ENCODE measurements at places on chromosomes 11 and 22.

GRCh38 chr11:123430721-123431497, 840 bp downstream of the GRAMD1B start:
- no peak for DNase-seq

GRCh38 chr11:57248780-57249383, 11.8 kb upstream of the APLNR start:
- peak; percentile 67 for DNase-seq

GRCh38 chr11:71527576-71528210, 626 bp downstream of the KRTAP5-7 start:
- DNase-seq, result no peak

DNA sequence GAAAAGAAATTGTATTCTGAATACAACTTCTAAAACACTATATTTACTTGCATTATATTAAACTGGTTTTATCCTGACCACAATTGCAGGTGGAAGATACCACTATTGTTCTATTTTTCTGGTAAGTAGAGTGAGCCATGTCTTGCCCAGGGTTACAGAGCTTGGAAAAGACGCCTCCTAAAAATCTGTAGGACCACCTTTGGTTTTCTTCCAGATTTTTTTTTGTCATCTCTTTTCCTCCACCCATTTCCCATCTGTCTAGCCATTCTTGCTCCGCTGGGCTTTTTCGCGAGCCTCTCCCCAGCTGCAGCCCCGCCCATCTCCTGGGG, 294 bp upstream of the MTMR3 start:
- no peak for DNase-seq

DNA sequence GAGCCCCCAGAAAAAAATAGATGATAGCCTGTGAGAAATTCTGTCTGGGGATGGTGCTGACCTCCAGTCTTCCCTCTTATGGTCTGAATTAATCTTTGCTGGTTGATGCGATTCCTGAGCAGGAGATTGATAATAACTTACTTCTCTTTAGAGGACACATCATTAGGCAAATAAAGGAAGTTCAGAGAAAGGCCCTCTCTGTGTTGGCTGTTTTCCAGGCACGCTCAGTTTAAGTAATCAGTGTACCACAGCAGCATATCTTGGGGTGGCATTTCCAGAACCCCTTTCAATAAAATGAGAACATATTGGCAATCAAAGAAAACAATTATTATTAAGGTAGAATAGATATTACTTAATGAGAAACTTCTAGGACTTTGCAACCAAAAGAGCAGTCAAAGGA, 1129.3 kb upstream of the RAG2 start:
- DNase-seq, result no peak

- no peak for DNase-seq
Measured at GRCh38 chr11:38900211-38900610, 2302.2 kb upstream of the RAG2 start.

GRCh38 chr11:64094463-64095260, 58.9 kb downstream of the FLRT1 start:
- DNase-seq, result peak; percentile 35

DNA sequence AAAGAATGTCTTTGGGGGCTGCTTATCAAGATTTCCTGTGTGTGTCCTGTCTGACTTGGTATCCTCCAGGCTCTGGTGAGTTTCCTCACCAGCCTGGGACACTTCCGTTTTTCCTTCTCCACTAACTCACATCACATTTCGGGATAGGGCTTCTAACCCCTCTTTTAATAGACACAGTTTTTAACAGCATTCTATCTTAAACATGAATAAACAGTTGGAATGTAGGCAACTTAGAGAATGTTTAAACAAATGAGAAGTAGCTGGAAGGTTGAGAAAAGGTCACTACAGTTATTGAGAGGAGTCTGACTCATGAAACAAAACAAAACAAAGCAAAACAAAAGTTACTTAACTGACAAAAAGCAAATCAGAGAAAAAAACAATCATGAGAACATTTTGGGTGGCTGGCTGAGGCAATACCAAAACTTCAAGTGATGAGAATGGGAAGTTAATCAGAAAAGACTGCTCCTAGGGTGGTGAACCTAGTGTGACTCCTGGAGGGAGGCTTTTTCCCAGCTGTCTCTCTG, 64.7 kb upstream of the CTSC start:
- DNase-seq, result peak; percentile 80

GRCh38 chr22:49961005-49961600, 531 bp downstream of the PIM3 start:
- DNase-seq, result peak; percentile 66

- no peak for DNase-seq
Measured at GRCh38 chr11:10317776-10318526, 13.1 kb downstream of the ADM start.

DNA sequence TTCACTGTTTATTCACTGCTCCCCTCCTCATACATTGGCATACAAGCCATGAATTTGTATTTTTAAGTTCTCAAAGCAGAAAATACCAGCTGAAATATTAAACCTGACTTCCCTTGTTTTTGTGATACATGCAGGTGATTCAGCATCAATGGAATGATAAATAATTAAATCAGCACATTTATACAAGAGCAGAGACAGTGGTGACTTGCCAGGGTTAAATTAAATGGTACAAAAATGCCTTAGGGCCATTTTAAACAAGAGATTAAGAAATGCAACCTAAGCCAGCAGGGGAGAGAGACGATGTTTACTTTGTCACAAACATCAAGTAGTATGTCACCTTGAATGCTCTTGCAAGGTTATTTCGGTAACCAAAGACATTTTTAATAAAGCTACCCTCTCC, 95.9 kb upstream of the DDI1 start:
- DNase-seq, result no peak

DNA sequence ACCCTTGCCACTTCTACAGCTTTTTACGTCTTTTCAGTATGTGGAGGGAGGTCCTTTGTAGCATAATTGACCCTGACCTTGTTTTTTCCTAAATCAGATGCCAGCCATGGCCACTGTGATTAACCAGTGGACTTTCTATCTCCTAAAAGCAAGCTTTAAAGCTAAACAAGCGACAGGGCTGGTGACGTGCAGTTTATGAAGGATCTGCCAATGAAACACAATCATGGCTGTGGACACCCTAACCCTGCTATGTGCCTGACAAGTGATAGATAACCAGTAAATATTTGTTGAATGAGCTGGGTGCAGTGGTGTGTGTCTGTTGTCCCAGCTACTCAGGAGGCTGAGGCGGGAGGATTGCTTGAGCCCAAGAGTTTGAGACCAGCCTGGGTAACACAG, 64.2 kb downstream of the LIF start:
- no peak for DNase-seq

GRCh38 chr11:44766112-44766971, 39.6 kb downstream of the TSPAN18 start:
- DNase-seq, result peak; percentile 50

GRCh38 chr11:125701858-125702621, 21.4 kb upstream of the ACRV1 start:
- no peak for DNase-seq

GRCh38 chr11:10641912-10642697, 51.5 kb downstream of the IRAG1 start:
- DNase-seq, result no peak

GRCh38 chr11:32426819-32427615, 8.3 kb downstream of the WT1 start:
- DNase-seq, result no peak

DNA sequence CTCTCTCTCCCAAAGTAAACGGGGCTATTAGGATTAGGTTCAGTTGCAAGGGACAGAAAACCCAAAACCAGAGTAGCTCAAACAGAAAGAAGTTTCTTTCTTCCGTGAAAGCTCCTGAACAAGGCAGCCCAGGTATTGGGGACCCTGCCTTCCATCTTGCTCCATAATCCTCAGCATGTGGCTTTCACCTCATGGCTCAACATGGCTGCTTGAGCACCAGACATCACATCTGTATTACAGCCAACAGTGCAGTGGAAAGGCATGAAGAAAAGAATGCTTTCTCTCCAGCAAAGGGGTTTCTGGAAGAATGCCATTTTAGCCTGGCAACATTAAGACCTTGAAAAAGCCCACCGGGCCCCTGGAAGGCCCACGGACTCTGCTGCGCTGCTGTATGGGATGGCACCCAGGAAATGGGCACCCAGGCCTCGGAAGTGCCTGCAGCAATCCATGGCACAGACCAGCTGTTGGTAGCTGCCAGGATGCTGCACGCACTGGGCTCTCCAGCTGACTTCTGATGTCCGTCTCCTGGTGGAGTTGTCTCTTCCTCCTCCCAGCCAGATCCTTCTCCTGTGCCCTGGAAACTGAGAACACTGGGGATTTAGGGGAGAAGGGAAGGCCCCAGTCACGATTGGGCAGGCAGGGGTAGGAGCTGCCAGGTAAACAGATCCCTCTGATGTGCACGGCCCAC, 22.6 kb downstream of the PDGFB start:
- no peak for DNase-seq

- no peak for DNase-seq
Measured at GRCh38 chr22:38087855-38088254, 3.9 kb upstream of the SLC16A8 start.

DNA sequence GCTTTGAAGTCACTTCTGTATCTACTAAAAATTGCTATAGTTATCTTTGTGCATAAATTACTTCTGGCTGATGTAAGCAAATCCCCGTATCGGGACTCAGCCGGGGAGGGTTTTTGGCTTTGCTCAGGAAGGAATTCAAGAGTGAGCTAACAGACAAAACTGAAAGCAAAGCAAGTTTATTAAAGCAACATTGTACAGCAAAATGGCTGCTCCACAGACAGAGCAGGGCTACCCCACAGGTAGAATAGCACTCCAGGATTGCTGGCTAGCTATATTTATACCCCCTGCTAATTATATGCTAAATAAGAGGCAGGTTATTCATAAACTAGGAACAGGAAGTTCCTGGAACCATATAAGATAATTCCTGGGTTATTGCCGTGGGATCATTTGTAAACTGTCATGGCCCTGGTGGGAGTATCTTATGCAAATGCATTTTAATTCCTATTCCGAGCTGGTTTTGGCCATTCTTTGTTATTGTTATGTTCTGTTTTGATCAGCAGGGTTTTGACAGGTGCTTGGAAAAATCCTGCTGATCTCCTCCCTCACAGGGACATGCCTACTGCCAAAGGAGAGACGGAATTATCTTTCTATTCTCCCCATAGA, 15.2 kb downstream of the MIF start:
- peak; percentile 23 for DNase-seq

GRCh38 chr11:721741-722345, 15.8 kb downstream of the EPS8L2 start:
- no peak for DNase-seq

- peak; percentile 7 for DNase-seq
Measured at GRCh38 chr11:18844753-18845367, 53.3 kb upstream of the PTPN5 start.

DNA sequence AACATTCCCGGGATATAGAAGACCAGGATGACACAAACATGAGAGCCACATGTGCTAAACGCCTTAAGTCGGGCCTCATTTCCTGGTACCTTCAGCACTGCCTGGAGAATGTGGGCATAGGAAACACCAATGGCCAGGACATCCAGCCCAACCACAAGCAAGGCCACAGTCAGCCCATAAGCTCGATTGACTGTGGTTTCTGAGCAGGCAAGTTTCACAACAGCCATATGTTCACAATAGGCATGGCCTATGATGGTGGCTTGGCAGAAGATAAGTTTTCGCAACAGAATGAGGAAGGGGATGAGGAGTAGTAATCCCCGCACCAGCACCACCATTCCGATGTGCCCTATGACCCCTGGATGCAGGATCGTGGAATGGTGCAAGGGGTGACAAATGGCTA, 26.9 kb upstream of the OR56A1 start:
- no peak for DNase-seq

DNA sequence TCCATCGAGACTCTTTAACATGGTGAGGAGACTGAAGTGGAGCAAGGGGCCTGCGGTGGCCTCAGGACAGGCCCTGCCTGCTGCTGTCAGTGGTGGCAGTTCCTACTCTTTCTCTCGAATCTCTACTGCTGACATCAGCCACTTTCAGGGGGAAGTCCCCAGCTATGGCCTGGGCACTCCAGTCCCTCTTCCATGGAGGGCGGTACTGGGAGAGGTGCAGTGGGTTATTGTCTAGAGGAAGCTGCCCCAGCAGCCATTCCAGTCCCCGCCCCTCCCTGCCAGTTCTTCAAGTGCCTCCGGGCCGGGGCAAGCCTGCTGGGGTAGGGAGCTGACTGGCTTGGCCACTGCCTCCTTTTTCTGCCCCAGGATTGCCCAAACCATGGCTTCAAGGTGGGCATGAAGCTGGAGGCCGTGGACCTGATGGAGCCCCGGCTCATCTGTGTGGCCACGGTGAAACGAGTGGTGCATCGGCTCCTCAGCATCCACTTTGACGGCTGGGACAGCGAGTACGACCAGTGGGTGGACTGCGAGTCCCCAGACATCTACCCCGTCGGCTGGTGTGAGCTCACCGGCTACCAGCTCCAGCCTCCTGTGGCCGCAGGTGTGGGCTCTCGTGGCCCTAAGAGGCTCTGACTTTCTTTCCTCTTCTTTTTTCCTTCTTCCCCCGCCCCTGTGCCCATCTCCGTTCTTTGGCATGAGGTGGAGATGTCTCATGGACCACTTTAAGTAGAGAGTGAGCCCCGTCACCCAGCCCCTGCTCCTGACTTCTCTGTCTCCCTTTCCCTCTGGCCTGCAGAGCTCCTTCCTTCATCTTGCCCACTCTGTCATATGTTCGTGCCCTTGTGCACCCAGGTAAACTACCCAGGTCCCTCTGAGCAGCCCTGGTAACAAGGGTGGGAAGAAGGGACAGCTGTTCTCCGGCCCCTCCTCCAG, 13.7 kb downstream of the CHADL start:
- DNase-seq, result no peak

- peak; percentile 11 for DNase-seq
Measured at GRCh38 chr11:123057661-123058305, 4.2 kb downstream of the HSPA8 start.

- DNase-seq, result no peak
Measured at GRCh38 chr11:130223291-130223971, 63.8 kb downstream of the ST14 start.

DNA sequence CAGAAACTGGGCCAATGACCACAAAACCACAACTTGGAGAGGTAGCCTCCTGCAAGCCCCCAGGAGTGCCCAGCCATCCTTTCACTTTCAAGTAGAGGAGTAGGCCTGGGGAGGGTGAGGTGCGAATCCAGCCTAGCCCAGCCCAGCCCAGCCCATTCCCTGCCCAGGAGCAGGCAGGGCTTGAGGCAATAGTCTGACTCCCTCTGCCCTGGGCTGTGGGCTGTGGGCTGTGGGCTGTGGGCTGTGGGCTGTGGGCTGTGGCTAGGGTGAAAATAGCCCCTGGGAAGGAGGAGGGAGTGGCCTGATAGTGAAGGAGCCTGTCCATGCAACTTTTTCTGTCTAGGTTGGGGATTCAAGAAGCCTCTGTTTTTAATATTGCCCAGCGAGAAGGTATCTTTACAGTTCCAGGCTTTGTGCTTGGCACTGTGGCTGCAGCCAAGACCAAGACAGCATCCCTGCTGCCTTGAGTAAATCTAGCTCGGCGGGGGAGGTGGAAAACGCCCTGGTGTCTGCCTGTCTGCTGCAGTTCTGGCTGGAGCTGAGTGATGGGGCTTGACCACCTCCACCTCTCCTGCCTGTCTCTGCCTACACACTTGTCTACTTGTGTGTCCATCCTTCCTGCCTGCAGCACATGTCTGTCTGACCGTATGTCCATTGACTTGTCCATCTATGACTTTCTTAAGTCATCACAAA, 40.7 kb downstream of the LMO1 start:
- DNase-seq, result no peak

GRCh38 chr22:21450858-21451353, 16.3 kb upstream of the TMEM191C start:
- no peak for DNase-seq

Measured in foreskin fibroblast (primary cell).